T-helper 17 cell (primary cell): ENCODE measurements at places on chromosomes 12 and 14. TPM values are rescaled to one million over a fixed set of nuclear protein-coding genes. Genes with fewer than 3 reads are reported as not detected.

Gene PTMS
- 12.0 TPM for total RNA-seq

Gene MMP17
- 2.5 TPM for total RNA-seq

Gene BCL11B
- total RNA-seq: 174 TPM

Gene HCAR3
- 0.39 TPM for total RNA-seq

- H3K27ac ChIP-seq: no peak overlapping the region
- H3K36me3 ChIP-seq: no peaks in the 10 kb centered on the region
- peaks cover 2% of the 10 kb centered on the region for H3K4me1 ChIP-seq
- H3K4me3 ChIP-seq: no peak overlapping the region
- peaks cover 71% of the 10 kb centered on the region for H3K27me3 ChIP-seq
- no peak for DNase-seq
Observed at GRCh38 chr14:103281496-103282231, 52.4 kb upstream of the EIF5 start.

DNA sequence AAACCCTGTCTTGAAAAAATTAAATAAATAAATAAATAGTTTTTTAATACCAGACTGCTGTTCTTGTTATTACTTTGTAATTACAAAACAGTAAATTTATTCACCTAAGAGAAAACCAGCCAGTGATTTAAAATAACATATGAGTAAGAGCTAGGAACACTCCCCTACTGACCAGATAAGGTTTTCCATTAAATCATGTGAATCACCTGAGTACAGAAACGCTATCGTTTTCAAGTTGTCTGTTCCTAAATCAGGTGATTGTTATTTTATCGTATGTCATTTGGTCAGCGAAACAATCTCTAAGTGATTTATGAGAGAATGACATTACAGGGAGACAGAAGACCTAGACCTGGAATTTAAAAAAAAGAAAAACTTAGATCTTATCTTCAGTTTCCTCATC, 47.3 kb downstream of the RPS29 start:
- no peak overlapping the region for H3K27ac ChIP-seq
- no peak for DNase-seq
- H3K36me3 ChIP-seq: no peaks in the 10 kb centered on the region
- H3K4me3 ChIP-seq: no peak overlapping the region
- H3K4me1 ChIP-seq: no peaks in the 10 kb centered on the region

DNA sequence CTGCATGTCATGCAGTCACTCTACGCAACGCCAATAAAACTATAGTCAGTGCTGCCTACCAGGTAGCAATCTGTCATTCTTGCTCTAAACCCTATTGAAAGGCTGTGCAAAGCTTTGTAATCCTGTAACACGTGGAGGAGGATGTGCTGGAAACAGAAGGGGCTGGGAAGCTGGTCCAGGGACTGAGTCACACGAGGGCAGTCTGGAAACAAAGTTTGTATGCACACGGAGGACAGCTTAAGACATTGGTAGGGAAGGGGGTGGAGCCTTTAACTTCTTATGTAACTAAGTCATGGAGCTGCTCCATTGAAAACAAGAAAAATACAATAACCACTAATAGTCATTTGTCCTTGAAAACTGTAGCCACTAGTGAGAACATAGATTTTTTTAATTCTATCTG, 128.0 kb downstream of the BCAT1 start:
- DNase-seq: no peak
- peak overlapping the region; percentile 37 for H3K27ac ChIP-seq
- no peaks in the 10 kb centered on the region for H3K36me3 ChIP-seq
- no peaks in the 10 kb centered on the region for H3K27me3 ChIP-seq
- peaks cover 13% of the 10 kb centered on the region for H3K4me1 ChIP-seq
- H3K4me3 ChIP-seq: no peak overlapping the region

DNA sequence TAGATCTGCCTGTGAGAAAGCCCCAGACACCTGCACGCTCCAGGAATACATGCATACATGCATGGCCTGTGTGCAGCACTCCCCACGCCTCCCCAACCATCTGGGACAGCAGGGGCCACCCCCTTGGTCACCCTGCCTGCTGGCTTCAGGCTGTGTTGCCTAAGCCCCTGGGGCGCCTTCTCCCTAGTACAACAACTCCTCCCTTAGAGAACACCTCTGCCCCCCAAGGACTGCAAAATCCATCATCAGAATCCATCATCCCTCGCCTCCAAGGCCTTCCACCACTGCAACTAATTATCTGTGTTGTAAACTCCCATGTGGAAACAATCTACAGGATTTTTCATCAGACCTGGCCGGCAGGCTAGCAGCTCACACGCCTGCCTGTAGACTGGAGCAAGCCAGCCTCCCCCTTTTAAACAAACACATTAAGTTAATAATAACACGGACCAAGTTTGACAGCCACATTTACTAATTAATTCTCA, 36.8 kb downstream of the ZFP36L1 start:
- no peaks in the 10 kb centered on the region for H3K36me3 ChIP-seq
- DNase-seq: no peak
- H3K4me1 ChIP-seq: peaks cover 12% of the 10 kb centered on the region

DNA sequence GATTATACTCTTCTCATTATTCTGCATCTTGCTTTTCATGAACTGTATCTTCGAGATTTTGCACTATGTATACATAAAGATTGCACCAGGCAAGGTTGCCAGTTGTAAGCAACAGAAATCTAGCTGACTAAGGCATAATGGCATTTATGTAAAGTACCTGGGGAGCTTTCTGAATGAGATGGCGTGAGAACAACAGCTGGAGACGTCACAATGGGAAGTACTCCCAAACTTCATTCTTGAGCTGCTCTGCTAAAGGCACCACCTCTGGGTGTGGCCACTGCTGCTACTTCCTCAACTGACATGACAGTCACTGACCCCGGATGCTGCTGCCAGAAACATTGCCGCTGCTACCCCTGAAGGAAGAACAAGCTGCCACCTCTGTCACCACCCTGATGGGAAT, 220.7 kb downstream of the NOVA1 start:
- no peaks in the 10 kb centered on the region for H3K27me3 ChIP-seq

DNA sequence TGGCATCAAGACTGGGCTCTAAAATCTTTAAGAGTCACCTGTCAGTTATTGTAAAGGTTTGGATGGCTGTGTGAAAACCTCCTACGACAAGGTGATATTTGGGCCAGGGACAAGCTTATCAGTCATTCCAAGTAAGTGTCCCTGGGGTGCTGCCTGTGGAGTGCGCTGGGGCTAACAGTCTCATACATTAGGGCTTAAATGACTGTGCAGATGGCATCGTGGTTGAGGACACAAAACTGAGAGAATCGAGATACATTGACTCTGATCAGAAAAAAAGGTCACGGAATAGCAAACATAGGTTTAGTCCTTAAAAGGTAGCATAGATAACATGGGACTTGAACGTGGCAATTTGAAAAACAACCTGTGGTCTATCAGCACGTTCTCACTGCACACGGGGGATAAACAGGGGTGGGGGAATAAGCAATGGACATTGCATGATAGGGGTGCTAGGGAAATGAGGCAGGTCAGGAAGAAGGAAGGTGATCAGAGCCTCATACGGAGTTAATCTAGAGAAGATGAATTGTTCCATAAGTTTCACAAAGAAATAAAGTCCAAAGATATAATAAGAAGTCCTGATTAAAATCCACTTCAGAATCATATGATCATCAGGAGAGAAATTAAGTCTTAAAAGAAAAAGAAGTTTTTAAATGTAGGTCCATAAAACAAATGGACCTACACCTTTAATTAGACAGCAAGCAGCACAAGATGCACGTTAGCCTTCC, 100.3 kb downstream of the DAD1 start:
- peaks cover 11% of the 10 kb centered on the region for H3K4me1 ChIP-seq
- peaks cover 5% of the 10 kb centered on the region for H3K36me3 ChIP-seq
- no peaks in the 10 kb centered on the region for H3K27me3 ChIP-seq
- H3K4me3 ChIP-seq: peak overlapping the region; percentile 86
- DNase-seq: no peak
- peak overlapping the region; percentile 100 for H3K27ac ChIP-seq

- peaks cover 2% of the 10 kb centered on the region for H3K36me3 ChIP-seq
- H3K27ac ChIP-seq: peak overlapping the region; percentile 94
- no peaks in the 10 kb centered on the region for H3K27me3 ChIP-seq
- peak; percentile 24 for DNase-seq
- H3K4me1 ChIP-seq: peaks cover 51% of the 10 kb centered on the region
Observed at GRCh38 chr12:110010853-110011723, 11.9 kb downstream of the ANKRD13A start.

DNA sequence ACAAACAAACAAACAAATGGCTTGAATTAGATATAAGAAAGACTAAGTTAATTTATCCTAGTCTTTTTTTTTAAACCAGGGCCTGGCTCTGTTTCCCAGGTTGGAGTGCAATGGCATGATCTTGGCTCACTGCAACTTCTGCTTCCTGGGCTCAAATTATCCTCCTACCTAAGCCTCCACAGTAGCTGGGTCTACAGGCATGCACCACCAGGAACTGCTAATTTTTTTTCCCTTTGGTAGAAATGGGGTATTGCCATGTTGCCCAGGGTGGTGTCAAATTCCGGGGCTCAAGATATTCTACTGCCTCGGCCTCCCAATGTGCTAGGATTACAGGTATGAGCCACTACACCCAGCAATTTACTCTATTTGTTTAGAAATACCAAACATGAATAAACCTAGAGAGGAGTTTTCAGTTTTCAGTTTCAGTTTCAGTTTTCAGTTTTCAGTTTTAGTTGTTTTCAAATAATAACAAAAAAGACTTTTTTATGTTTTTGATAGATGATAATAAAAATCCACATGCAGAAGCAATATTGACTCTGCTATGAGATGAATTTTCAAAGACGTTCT, 817.0 kb downstream of the FLRT2 start:
- H3K27ac ChIP-seq: peak overlapping the region; percentile 71
- H3K27me3 ChIP-seq: no peaks in the 10 kb centered on the region
- H3K4me3 ChIP-seq: peak overlapping the region; percentile 72
- H3K36me3 ChIP-seq: no peaks in the 10 kb centered on the region

- DNase-seq: no peak
- H3K27ac ChIP-seq: no peak overlapping the region
- H3K4me3 ChIP-seq: no peak overlapping the region
Observed at GRCh38 chr12:79063258-79063657, 198.7 kb downstream of the SYT1 start.

- DNase-seq: no peak
- no peak overlapping the region for H3K4me3 ChIP-seq
- H3K27ac ChIP-seq: peak overlapping the region; percentile 59
- peaks cover 16% of the 10 kb centered on the region for H3K4me1 ChIP-seq
Observed at GRCh38 chr12:6193853-6194815, 6.1 kb upstream of the CD9 start.

- H3K4me3 ChIP-seq: peak overlapping the region; percentile 31
- H3K27ac ChIP-seq: peak overlapping the region; percentile 43
- H3K4me1 ChIP-seq: peaks cover 33% of the 10 kb centered on the region
- H3K36me3 ChIP-seq: no peaks in the 10 kb centered on the region
Observed at GRCh38 chr12:104643819-104644669, 187.3 kb downstream of the CHST11 start.
